ENCODE measurements at places on chromosomes 12 and 14.

- no peak for DNase-seq
These were observed 158.2 kb downstream of the CAND1 start for GRCh38 chr12:67427336-67427735.

- DNase-seq, result no peak
These were observed 30.5 kb upstream of the LMNTD1 start for GRCh38 chr12:25583545-25583944.

DNA sequence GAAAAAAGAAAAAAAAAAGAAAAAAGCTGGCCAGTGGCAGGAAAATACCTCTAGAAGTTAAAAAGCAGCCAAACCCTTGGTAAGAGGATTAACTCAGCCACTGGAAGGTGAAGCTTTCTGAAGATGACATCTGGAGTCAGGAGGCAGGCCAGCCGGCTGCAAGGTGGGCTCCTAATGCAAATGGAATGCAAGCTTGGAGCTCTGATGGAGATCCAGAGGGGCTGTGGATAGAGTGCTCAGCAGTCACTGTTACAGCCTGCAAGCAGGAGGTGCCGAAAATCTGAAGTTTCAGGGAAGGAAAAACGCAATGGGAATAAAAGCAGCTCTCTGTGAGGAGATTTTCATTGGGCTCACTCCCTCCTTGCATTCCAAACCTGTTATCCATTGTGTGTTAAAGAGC is 41.0 kb downstream of the GSC start:
- DNase-seq, result no peak

GRCh38 chr14:63535918-63536317 is 7.3 kb downstream of the PPP2R5E start:
- DNase-seq, result no peak

DNA sequence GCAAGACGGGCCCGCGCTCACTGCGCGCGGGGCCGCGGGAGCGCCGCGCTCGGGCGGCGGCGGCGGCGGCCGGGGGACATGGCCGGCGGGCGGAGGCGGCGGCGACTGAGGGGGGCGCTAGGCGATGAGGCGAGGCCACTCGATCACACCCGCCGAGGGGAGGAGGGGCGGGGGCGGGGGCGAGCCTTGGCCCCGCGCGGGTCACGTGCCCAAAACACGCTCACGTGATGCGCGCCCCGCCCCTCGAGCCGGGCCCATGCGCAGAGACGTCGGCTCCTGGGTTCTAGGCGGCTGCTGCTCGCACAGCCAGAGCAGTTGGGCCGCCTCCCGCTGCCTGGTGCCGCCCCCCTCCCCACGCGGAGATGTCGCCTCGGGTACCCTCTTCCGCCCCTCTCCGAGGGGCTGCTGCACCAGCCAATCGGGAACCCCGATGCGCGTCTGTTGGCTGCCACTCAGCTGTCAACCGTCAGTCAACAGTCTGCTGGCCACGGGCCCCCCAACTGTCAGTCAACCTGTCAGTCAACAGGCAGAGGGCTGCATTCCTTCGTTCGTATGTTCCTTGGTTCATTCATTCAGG is at the start of gene SPPL3:
Gene SPPL3 (minus strand): TSS at position 162 of the 577 bp plus-strand sequence. CDS start 491 bp downstream, outside the sequence.
- DNase-seq, result peak; percentile 30

GRCh38 chr14:54829486-54830224 is 73.0 kb downstream of the GCH1 start:
- DNase-seq, result no peak
